NCI-H345 (cell line): ENCODE measurements at places on chromosomes 2 and 18.
A peak's percentile ranks its signal among the peaks of the same experiment; 100 is the strongest.

DNA sequence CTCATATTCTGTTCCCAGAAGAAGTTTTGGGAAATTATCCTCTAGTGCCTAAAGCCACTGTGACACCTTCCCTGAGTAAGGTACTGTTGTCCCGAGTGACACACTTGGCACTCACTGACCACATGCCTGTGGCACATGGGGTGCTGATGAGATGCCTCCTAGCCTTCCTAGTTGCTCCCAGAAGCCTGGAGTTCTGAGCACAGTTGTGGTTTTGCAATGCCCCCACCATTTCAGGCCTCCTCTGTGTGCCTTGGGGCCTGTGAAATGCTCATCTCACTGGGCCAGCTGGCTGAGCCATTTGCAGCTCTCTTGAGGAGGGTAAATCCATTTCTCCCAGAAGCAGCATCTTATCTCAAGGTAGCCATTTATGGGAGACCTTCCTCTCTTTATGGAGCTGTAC, 91.8 kb downstream of the DGKD start:
- no peak for DNase-seq

GRCh38 chr18:46574000-46574742, 82.8 kb downstream of the LOXHD1 start:
- DNase-seq = no peak

DNA sequence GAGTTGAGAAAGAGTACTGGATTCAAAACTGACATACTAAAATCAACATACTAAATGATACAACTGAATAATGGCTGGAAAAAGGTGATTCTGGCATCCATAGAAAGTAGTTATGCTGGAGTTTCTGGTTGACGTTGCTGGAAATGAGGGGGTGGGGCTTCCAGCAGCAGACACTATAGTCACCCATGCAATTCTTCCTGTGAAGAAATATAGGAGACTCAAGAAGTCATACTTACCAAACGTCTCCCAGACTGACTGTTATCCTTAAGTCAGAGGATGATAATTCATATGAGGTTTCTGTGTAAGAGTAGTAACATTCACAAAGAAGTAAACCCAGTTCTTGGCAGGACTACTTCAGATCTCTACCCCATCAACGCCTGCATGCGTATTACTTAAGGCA, 23.6 kb downstream of the DTNB start:
- no peak for DNase-seq

DNA sequence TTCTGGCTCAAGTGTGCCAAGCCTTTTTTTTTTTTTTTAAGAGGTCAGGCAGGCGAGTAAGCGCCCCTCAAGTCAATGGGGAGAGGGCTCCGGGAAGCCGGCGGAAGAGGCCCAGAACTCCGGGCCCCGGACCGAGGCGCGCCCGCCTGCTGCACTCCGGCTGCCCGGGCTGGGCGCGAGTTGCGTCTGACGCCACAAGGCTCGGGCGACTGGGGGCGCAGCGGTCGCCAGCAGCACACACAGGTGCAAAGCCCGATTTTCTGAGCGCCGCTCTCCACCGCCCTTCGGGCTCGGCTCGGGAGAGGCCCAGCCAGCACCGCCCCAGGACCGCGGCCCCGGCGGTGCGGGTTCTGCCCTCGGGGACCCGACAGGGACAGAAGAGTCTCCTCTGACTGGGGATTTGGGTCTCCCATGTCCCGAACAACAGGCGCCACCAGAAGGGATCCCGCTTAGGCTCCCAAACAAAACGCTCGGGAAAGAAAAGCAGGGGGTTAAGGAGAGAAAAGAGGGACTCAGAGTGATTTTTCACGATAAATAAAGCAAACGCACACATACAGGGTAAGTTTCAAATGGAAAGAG, 787 bp downstream of the ERBB4 start:
- DNase-seq = peak; percentile 47

- DNase-seq = no peak
These were observed 91.7 kb downstream of the KLF7 start for GRCh38 chr2:207073801-207074678.

- no peak for DNase-seq
These were observed 20.9 kb downstream of the STRADB start for GRCh38 chr2:201472411-201472810.

- DNase-seq = no peak
These were observed 93.1 kb downstream of the CABLES1 start for GRCh38 chr18:23228102-23229061.

DNA sequence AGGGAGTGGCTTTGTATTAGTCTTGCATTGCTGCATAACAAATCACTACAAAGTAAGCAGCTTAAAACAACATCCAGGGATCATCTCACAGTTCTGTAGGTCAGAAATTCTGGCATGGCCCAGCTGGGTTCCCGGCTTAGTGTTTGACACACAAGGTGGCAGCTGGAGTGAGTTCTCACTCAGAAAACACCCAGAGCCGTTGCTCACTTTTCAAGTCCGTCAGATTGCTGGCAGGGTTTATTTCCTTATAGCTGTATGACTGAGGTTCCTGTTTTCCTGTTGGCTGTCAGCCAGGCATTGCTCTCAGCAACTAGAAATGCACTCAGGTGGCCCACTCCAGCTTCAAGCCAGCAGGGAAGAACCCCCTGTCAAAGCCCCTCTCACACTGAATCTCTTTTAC, 324.1 kb downstream of the CCDC178 start:
- peak; percentile 86 for DNase-seq

DNA sequence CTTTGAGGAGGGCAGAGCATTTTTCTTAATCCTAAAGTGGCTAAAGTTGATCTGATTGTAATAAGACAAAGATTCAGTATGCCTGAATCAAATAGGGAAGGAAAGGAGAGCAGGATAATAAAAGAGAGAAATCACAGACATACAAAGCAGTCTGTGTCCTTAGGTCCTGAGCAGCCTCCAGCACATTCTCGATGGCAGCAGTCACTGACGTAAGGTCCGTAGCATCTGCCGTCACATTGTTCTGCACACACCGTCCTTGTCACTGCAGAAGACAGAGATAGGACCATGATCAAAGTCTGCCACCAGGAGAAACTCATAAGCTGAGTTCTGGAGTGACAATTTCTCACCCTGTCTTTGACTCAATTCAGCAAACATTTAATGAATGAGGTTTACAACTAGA, 813.7 kb downstream of the ERBB4 start:
- no peak for DNase-seq

- DNase-seq = no peak
These were observed 1.8 kb downstream of the PPP1R7 start for GRCh38 chr2:241151934-241152660.
